ENCODE measurements at places on chromosomes 6 and 20. TPM values are rescaled to one million over a fixed set of nuclear protein-coding genes. Genes with fewer than 3 reads are reported as not detected.

Gene RHAG
- not detected for total RNA-seq

Gene CEP85L
- total RNA-seq: 11.6 TPM

GRCh38 chr6:101398716-101399615 lies 5.5 kb downstream of the GRIK2 start:
- no peak for DNase-seq

Gene COL10A1
- 0.29 TPM for total RNA-seq

Gene EGFL8
- 15.5 TPM for total RNA-seq

Gene HLA-DOA
- 5.0 TPM for total RNA-seq

Gene RSPO3
- total RNA-seq: 30.4 TPM

- no peak for DNase-seq
These were observed 231.3 kb downstream of the ERMARD start for GRCh38 chr6:169982461-169983386.

GRCh38 chr20:437787-438486 lies 24.4 kb downstream of the TBC1D20 start:
- DNase-seq: peak; percentile 55

DNA sequence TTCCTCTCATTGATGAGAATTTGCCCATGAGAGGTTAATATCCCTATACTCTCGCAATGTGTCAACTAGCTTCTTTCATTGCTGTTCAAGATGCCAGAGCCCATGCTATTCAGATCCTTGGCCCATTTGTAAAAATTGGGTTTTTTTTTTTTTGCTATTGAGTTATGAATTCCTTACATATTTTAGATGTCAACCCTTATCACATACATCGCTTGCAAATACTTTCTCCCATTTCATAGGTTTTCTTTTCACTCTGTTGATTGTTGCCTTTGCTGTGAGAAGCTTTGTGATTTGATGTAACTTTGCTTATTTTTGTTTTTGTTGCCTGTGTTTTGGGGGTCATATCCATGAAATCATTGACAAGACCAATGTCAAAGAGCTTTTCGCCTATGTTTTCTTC lies 32.2 kb upstream of the IPCEF1 start:
- DNase-seq: no peak

DNA sequence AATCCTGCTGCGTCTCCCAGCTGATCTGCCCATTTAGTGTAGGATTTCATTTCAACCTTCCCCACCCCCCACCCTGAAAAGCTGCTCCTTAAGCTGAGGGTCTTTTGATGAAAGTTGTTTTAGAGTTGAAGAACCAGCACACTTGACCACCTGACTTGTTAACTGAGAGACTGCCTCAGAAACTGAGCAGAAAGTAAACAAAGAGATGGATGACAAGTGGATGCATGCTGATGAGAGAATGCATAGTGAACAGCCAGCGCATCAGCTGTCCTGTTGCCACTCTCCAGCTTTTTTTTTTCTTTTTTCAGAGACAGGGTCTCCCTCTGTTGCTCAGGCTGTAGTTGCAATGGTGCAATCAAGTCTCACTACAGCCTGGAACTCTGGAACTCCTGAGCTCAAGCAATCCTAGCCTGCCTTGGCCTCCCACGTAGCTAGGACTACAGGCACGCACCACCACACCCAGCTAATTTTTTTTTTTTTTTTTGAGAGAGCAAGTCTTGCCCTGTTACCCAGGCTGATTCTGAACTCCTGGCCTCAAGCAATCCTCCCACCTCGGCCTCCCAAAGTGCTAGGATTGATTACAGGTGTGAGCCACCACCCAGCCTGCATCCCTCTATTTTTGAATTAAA lies 9.5 kb downstream of the RPL10A start:
- no peak for DNase-seq

GRCh38 chr20:32446301-32447100 lies 88.4 kb downstream of the ASXL1 start:
- peak; percentile 72 for DNase-seq

DNA sequence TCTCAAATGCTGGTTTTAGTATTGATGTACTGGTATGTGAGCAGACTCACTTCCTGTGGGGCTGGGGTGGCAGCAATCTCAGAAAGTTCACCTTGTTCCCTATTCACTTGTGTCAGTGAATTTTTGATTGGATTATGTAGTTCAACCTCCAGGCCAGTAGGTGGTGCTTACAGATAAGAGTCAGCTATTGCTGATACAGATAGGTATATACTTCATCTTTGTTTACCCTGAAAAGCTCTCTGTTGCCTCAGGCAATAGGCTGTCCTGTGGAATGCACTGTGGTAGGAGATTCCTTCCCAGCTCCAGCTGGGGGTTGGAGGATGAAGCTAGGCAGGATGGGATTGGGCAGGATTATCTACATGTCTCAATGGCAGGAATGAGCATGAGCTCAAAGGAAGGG lies 851.2 kb upstream of the EYS start:
- DNase-seq: no peak

GRCh38 chr20:59630526-59630925 lies 26.2 kb downstream of the PHACTR3 start:
- DNase-seq: peak; percentile 73

Gene GNAS-AS1
- total RNA-seq: 0.42 TPM

DNA sequence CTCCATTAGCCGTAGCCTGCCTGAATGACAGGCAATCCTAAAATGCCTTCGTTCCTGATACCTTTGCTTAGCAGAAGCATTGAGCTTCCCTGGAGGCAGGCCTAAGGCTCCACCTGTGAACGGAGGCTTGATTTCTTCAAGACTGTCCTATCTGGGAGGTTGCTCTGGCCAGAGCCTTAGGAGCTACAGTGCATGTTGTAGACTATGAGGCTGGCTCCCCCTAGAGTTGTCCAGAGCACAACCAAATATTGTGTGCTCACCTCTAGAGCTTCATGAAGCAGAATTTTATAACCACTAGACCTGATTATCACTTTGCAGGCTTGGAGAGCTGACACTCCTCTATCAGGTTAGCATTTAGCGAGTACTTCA lies 217.8 kb downstream of the MAFB start:
- DNase-seq: no peak

DNA sequence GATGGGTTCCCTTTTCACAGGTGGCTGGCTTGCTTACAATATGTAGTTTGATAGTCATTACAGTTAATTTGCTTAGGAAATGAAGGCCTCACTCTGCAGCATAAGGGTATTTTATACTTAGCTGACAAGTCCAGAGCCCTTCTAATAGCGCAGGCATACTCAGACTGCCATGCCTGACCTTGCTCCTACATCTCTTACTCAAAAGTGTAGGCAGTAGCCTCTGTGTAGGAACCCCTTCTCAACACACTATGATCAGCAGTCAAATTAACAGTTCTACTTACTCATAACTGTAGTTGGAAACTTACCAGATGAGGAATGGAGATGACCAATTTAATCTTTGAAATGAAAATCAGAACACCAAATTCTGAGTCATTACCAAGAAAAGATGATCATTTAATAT lies 373.5 kb downstream of the TBC1D32 start:
- no peak for DNase-seq

- DNase-seq: no peak
These were observed 69.0 kb upstream of the STXBP5 start for GRCh38 chr6:147135211-147135681.

- no peak for DNase-seq
These were observed 33.8 kb upstream of the CTAGE9 start for GRCh38 chr6:131744432-131745287.

GRCh38 chr6:73200247-73200646 lies 25.0 kb downstream of the KHDC1L start:
- no peak for DNase-seq

Gene CDYL
- total RNA-seq: 51.9 TPM

DNA sequence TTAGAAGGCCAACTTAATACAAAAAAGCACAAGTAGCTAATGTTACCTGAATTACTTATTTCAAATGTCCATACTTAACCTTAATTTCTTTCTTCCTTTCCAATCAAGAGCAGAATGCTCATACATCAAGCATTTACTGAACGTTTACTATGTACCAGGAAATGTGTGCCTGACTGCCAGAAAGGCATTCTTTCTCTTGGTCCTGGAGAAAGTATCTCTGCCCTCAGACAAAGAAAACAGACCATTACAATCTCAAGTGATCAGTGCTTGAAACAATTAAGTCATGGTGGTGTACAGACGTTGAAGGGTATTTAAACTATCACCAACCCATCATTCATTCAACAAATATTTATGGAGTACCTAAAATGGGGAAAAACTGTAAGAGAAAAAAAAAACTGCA lies 26.4 kb downstream of the CSNK2A1 start:
- no peak for DNase-seq

- no peak for DNase-seq
These were observed 1.5 kb downstream of the WDR27 start for GRCh38 chr6:169700296-169700695.

DNA sequence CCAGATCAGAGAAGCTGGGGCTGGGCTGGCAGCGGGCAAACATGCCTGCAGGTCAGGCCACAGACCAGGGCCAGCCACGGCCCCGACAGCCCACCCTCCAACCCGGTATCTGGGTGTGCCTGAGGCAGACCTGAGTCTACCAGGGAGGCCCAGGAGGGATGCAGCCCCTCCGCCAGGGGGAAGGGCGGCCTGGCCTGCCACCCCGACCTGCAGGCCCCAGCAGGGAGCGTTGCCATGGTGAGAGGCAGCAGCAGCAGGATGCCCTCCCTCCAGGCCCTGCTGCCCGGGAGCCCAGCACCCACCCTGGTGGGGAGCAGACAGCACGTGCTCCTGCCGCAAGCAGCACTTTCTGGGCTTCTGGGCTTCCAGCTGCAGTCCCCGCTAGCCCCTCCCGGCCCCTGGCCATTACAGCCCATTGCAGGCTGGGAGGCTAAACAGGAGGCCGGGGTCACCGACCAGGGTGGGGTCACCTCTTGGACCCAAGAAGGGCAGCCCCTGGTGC lies 3.8 kb upstream of the EEF1A2 start:
- no peak for DNase-seq

DNA sequence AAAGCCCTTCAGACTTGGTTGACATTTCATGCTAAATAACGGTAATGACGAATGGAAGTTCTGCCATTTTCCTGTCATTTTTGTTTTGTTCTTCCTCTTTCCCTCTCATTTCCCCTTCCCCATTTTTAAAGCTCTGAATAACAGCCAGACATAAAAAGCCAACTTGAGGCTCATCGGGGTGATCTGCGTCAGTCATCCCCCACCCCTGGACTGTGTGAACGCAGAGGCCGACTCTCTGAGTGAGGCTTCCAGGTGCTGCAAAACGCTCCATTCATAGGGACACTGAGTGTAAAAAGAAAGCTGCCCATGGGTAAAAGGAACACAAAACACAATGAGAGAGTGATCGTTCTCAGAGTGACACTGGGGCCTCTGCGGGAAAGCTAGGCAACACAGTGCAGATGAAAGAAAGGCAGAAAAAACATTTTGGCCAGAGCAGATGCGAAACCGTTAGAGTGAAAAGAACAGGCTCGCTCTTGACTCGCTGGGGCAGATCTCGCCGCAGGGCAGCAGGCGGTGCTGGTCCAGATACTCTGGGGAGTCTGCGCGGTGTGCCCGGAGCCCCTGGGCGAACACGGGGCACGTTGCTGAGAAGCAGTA lies 684.8 kb downstream of the QKI start:
- no peak for DNase-seq

GRCh38 chr6:140018588-140018987 lies 644.1 kb upstream of the CITED2 start:
- no peak for DNase-seq

Gene MCM9
- 9.4 TPM for total RNA-seq
